NCI-H187 treated with DMSO at 0.1 percent for 48 hours (cell line): ENCODE measurements at places on chromosomes 2 and 18.

- DNase-seq: no peak
Measured at GRCh38 chr2:210539578-210540416, 16.6 kb upstream of the CPS1 start.

DNA sequence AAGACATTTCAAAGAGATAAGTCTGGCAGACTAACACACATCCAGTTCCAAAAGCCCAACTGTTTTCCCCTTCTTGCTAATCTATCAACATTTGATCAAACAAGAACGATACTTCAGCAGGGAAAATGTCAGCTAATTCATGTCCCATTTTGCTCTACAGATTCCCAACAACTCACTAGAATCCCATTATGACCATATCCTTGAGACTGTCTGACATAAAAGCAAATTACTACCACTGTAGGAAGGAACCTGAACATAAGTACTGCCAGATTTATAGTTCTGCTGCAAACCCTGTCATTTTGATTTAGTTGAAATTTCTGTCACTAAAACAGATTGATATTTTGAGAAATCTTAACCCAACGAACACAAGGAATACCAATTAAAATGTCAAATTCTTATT is 193.0 kb upstream of the REG3G start:
- DNase-seq: no peak

DNA sequence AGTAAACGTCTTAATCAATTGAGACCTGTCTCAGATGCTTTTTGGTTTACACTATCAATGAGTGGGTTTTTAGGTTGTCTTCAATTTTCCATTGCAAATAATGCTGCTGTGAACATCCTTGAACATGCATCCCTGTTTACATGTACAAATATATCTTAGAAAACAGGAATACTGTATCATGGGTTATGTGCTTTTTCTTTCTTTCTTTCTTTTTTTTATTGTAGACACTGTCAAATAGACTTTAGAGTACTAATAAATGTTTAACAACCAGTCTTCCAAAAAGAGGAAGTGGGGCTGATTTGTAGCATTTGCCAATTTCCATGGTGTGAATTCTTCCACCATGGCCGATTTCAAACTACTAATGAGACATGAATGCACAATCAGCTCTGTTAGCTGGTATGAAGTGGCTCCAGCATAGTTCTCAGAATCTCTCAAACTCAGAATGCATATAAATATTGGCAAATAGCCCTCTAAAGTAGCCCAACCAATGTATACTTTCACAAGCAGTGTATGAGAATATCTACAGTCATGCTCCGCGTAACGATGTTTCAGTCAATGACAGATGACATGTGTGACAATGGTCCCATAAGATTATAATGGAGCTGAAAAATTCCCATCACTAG is 50.3 kb upstream of the B3GNT2 start:
- DNase-seq: no peak

DNA sequence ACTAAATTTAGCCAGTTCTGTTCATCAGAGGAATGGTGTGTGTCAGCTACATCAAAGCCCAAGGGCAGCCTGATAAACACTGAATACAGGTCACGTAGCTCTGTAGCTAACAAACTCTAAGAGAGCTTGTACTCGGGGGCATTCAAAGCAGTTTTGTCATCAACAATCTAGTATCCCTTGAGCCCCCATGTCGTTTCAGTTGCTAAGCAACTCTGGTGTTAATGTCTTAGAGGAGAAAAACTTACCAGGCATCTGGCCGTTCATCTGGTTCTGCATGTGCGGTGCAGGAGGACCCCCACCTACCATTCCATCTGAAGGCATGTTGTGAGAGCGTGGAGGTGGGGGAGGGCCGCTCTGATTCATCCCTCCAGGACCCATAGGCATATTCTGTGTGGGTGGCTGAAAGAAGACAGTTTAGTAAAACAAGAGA is 33.1 kb downstream of the SS18 start:
- DNase-seq: no peak

GRCh38 chr2:239727182-239727775 is 297.9 kb downstream of the NDUFA10 start:
- DNase-seq: no peak

GRCh38 chr2:12071318-12071717 is 324.9 kb downstream of the LPIN1 start:
- DNase-seq: no peak

- DNase-seq: no peak
Measured at GRCh38 chr2:230933521-230934180, 8.6 kb upstream of the GPR55 start.

DNA sequence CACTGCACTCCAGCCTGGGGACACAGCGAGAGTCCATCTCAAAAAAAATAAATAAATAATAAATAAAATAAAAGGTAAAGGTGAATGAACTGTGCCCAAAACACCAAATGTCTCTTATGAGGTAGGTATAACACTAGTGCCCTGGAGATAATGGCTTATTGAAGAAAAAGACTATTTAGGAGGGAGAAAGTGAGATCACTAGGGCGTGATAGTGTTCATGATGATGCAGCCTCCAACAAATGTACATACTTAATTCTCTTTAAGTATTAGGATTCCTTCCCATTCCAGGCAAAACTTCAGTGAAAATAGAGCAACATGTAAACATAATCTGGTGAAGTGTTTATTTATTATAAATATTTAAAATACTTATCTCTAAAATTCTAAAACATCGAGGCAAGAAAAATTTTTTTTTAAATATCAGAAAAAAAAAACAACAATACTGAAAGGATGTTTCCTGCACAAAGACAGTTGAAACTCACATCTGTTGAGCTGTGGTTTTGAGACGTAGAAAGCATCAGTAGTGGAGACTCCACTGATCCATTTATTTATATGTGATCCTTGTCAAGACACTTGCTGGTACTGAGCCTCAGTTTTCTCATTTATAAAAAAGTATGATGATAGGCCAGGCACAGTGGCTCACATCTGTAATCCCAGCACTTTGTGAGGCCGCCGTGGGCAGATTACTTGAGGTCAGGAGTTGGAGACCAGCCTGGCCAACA is 183.3 kb downstream of the LRP1B start:
- DNase-seq: no peak

DNA sequence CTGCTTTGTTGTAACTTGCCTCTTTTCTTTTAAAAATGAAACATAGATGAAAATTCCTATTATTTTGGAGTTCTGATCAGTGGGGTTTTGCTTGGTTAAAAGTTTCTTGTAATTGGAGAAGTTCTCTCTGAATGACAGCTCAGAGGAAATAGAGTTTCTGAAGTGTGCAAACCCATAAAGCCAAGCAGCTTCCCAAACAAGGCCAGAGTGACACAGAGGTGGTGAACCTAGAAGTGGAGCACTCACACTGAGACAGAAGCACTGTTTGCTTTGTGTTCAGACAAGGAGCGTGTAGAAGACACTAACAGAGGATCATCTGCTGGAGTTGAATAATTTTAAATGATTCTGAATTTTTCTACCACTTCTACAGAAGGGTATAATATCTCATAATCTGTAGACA is 49.2 kb downstream of the FBXO48 start:
- DNase-seq: no peak

DNA sequence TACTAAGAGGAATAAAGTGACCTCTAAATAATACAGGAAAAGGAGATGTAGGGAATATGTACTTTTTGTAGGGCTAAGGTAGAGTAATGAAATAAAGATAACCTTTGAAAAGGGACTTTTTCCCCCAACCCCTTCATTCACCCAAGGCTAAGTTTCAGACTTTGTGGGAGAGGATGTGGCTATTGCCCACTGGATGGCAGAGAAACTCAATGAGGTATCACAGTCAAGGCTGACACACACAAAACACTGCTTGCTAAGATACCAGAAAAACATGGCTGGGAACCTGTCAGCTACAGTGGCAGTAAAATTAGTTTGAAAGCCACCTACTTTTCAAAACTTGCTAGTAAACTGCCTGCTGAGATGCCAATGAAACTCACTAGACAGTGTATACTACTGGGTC is 158.8 kb upstream of the WDSUB1 start:
- no peak for DNase-seq

GRCh38 chr2:218026244-218026643 is 23.4 kb upstream of the TNS1 start:
- no peak for DNase-seq

- DNase-seq: no peak
Measured at GRCh38 chr2:100184055-100184737, 41.8 kb upstream of the AFF3 start.
